ENCODE measurements at places on chromosomes 4 and X.

- no peak for DNase-seq
Measured at GRCh38 chr4:149343614-149344013, 472.0 kb downstream of the IQCM start.

GRCh38 chr4:77815636-77816035 is 3.5 kb downstream of the CNOT6L start:
- no peak for DNase-seq

GRCh38 chr4:79450053-79450452 is 42.0 kb upstream of the GK2 start:
- no peak for DNase-seq

DNA sequence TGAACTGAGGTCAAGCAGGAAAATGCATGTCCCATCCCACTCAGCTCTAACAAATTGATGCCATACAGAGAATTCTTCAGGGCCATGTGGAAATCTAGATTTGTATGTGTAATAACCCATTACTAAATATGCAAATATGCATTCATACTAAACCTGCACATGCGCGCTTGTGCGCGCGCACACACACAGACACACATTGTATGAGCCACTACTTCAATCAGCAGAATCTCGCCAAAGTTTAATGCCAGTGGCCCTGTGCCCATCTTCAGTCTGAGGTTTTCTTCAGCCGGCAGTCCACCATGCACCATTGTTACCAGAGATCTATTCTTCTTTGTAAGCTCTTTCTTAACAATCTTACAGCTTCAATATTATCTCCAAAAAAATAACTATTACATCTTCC is 276.4 kb downstream of the PDGFC start:
- no peak for DNase-seq

GRCh38 chrX:119685225-119686066 is 7.5 kb downstream of the SEPTIN6 start:
- DNase-seq: peak; percentile 80

GRCh38 chr4:58522765-58523382 is 1412.7 kb upstream of the IGFBP7 start:
- no peak for DNase-seq

DNA sequence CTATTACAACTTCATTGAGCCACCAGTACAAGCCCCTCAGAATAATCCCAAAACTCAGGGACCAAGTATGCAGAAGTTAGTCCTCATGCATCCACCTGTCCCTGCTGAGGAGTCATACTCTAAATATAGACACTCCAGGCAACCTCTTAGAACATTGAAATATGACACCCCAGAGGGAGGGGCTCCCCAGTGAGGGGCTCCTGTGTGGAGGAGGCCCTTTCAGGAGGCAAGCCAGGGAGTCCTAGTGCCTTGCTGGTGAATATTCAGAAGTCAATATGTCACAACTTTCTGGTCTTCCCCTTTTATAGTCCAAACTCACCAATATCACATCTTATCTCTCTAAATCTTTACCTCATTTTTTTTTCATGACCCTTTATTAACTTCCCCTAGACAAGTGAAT is 1.6 kb upstream of the ARMCX6 start:
- no peak for DNase-seq

DNA sequence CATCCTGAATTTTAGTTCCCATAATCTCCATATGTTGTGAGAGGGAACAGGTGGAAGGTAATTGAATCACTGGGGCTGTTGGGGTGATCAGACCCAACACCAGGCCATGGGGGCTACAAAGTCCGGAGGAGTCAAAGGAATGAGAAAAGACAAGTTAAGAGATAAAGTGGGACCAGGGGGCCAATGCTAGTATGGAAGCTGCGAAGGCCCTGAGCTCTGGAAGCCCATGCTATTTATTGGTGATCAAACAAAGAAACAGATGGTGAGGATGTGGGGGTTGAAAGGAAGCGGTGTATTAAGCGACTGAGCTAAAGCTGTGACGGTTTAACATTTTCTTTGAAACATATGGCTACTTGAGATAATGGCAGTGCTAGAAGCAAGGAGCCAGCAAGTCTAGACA is 132.8 kb downstream of the PDGFC start:
- DNase-seq: no peak

GRCh38 chrX:124606724-124607123 is 260.4 kb downstream of the SH2D1A start:
- DNase-seq: no peak

DNA sequence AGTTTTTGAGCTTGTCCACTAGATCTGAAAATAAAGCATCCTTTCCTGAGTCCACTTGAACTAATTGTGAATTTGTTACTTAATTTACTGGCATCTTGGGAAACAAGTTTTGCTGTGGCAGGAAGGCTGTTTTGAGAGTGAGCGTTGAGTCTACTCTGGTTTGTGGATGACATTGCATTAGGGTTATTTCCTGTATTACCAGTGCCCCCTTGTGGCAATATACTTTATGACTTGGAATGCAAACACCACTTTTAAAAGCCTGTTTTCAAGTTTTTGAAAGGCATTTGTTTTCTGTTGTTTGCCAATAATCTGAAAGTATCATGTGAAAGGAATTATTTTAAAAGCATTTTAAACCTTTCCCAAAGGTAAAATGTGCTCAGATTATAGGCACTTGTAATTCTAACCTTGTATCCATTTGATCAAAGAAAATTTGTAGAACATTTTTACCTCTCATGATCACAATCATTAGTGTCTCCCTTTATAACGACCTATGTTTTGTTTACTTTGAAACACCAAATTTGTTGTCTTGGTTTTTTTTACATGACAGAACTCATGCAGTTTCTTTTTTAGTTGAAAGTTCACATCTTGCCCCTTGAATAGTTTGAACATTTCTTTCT is 18.0 kb upstream of the CYP2U1 start:
- peak; percentile 47 for DNase-seq

GRCh38 chr4:39718366-39719323 is 20.7 kb downstream of the UBE2K start:
- DNase-seq: peak; percentile 18

DNA sequence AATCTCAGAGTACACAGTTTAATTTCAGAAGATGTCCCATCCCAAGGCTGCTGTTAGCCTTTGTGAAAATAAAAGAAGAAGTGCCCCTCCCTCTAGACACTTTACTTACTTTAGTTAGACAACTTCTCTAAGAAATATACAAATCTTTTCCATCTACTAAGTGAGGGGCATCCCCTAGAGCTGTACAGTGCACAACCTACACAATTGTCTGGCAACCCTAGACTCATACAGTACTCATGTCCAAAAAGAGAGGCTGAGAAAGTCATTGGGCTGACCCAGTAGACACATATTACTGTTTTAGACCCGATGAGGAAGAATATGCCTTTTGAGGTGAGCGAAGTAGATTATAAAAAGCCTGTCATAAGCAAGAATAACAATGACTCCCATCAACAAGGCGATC is 297.6 kb downstream of the IDS start:
- no peak for DNase-seq

DNA sequence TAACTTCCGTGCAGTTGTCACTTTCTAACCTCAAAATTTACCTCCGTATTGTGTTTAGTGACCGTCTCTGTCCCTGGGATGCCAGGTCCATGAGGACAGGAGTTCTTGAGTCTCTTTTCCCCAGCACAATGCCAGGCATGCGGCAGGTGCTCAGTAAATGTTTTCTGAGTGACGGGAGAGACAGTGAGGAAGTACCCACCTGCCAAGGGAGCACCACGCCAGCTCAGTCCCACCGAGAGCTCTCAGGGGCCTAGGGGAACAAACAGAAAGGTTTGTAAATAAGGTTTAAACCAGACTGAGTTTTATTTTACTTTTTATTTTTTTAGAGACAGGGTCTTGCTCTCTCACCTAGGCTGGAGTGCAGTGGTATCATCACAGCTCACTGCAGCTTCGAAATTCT is 81.5 kb upstream of the NKX1-1 start:
- DNase-seq: no peak

DNA sequence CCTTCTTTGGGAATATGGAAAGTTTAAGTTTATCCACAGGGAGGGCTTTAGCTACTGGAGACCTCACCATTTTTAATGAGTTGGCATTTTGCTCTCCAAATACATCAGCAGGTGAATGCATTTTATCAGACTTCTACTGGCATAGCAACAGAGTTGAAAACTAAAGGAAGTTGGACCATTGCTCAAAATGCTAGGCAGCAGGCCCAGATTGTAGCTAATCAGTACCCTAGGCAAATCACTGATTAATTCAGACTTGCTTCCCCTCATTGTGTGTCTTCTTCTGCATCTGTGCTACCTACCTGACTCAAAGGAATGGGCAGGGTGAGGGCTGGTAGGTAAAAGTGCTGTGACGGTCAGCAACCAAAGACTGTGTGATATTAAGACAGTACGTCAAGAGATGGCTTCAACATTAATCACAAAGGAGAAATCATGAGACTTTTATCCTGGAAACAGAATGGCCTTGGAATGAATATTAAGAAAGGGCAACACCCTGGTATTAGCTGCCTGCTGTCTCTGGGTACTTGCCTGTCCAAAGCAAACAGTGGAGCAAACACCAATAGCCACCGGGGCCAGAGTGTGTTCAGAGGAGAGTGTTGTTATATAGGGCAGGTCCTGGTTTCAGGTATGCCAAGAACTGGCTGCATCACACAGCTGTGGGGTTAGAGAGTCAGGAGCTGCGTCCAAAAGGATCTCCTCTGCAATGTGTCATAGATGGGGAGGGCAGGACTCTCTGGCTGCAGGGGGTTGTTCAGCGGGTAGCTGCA is 17.1 kb upstream of the SMIM20 start:
- no peak for DNase-seq

DNA sequence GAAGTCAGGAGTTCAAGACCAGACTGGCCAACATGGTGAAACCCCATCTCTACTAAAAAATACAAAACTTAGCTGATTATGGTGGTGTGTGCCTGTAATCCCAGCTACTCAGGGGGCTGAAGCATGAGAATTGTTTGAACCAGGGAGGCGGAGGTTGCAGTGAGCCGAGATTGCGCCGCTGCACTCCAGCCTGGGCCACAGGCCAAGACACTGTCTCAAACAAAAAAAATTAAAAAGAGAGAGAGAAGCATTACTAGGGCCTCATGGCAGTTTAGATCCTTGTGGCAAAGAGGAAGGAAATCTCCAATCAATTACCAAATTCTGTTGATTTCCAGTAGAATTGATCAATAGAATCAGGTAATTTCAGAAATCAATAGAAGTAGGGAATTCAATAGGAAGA is 16.8 kb upstream of the SLC34A2 start:
- no peak for DNase-seq

- no peak for DNase-seq
Measured at GRCh38 chr4:94551643-94552564, 100.2 kb downstream of the PDLIM5 start.

GRCh38 chr4:34412233-34412632 is 1832.1 kb downstream of the ARAP2 start:
- no peak for DNase-seq

DNA sequence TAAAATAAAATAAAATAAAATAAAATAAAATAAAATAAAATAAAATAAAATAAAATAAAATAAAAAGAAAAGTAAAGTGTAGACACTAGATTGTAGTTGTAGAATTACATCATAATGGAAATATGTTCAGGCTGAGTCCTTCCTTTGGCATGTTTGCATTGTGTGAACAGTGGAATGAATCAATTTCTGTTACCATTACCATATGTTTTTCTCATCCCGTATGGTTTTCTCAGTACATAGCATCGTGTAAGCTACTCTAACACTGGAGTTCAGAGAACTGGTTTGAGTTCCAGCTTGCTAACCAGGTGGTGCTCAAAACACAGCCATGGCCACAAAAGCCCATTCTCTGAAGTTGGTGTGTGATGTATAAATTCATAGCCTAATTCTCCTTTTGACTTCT is 45.9 kb downstream of the USP11 start:
- no peak for DNase-seq

DNA sequence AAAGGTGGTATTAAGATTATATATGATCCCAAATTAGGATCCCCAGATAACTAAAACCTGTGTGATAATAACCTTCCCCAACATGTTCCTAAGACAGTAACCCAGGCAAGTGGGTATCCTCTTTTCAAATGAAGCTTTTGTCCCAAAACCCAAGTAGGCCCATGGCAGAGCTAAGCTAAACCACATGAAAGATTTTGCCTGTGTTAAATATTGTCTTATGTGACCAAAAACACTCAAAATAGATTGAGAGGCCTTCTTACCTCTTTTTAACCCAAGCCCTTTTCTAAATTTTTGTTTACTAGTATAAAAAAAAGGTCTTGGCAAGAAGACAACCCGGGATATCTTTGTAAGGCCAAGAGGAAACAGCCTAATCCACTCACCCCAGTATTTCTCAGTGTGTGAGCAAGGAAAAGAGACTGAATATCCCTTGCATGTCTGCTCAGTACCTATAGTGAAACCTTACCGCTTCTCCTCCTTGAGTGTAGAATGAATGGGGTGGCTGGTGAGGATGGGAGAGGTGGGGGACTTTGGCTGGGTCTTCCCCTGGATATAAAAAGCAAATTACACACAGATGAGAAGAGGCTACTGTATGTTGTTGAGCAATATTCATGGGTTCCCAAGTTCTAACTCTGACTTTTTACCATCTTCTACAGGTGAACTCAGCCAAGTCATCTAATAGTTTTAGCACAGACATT is 188.8 kb upstream of the BMP3 start:
- no peak for DNase-seq

DNA sequence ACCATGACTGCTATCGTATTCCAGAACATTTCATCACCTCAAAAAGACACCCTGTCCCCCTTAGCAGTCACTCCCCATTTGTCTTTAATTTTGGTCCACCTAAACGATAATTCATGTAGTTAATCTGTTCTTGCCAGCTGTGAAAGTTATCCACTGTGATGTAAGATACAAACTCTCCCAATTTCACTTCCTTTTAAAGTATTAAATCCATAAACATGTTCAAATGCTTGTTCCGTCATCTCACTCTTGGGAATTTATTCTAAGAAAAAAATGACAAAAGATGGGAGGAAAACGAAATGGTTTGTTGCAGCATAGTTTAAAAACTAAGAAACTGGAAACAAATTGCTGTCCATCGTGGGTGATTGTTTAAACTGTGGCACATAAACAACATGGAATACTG is 53.7 kb upstream of the IRF2 start:
- no peak for DNase-seq

GRCh38 chrX:139842326-139843185 is 90.3 kb downstream of the ATP11C start:
- no peak for DNase-seq

DNA sequence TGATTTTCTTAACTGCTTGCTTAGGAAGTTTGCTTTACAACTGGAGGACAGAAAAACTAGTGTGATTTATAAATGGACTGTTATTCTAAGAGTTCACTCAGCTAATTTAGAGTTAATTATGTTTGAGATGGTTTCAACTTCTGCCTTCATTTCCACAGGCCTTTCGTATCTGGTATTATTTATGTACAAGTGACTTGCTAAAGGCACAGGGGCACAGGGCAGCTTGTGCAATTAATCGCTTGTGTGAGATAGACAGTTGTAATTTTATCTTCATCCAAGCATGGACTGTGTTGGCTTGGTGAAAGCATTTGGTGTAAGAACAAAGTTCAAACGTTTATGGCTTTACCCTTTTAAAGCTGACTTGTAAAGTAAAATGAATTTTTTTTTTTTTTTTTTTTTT is 38.3 kb downstream of the GPAT3 start:
- no peak for DNase-seq

GRCh38 chr4:108763226-108763593 is 357 bp upstream of the ETNPPL start:
- DNase-seq: no peak

Data from activated naive CD4-positive, alpha-beta T cell treated with anti-CD3 and anti-CD28 coated beads for 36 hours (primary cell).